ENCODE measurements at places on chromosomes 7 and 10.

DNA sequence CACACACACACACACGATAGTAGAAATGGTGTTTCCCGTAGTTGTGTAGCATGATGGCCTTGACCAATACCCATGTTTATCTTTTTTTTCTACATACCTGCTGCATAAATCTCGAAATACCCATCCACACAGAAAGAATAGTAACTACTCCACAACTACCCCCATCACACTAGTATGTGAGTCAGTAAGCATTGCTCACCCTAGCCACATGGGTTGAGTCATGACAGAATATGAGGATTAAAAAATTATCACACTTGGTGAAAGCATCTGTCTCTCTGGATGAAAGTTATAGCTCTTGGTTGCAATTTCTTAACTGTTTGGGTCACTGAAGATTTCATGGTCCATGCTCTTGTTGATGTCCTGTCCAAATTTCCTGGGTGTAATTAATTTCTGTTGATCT is 103.4 kb upstream of the MDFIC start:
- DNase-seq: no peak

GRCh38 chr10:78981257-78981969 is 87.4 kb upstream of the ZMIZ1 start:
- no peak for DNase-seq

DNA sequence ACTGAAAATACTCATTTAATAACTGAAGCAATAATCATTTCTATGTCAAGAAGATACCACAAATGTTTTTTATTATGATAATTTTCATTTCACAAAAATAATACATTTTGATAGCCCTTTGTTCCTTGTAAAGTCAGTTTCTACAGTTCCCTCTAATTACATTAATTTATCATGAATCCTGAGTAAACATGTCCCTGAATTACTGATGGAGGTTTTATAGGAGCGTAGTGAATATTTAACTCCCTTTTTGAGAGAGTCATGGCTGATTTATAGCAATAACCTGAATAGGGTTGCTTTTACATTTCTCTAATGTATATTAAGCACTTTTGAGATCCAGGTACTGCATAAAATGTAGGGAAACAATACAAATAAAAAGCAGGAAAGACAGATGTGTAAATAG is 216.0 kb upstream of the DKK1 start:
- no peak for DNase-seq

DNA sequence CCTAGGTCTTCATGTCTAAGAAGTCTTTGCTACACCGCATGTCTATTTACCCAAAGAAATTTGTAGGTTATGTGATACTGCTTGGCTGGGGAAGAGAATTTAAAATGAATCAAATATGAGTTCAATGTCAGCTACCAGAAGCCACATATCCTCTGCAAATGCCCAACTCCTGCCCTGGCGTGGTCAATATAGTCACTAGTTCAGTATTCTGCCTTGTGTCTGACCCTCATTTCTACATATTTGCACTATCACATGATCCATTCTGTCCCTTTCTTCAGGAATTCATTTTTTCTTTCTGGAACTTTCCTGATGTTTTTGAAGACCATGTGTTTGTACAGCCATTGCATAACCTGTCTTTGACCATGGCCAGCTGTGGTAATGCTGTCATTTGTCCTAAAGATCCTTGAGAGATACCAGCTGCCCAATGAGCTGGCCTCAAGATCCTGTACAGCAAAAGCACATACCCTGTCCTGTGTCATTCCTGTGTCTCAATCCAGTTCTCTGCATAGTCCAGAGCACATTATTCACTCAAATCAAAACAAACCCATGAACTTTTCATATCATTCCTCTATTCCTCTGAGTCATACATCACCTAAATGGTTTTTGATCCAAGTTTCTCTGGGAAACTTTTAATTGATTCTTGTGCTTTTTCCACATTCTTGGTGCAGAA is 524.5 kb downstream of the PARD3 start:
- no peak for DNase-seq

DNA sequence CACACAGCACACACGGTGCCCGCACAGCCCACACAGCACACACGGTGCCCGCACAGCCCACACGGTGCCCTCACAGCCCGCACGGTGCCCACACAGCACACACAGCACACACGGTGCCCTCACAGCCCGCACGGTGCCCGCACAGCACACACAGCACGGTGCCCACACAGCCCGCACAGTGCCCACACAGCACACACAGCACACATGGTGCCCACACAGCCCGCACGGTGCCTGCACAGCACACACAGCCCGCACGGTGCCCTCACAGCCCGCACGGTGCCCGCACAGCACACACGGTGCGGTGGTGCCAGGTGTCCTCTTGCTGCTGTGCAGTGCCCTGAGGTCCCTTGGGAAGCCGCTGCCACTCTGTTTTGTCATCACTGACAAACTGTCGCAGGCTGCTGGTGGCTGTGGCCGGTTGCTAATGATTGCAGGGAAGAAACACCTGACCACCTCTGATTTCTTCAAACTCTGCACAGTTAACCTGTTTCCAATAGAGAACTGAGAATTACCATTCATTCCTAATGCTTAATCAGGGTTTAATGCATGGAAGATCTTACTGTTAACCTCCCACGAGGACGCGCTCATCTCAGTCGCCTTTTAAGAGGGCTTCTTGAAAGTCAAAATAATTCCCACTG is 66.9 kb downstream of the GLRX3 start:
- no peak for DNase-seq

DNA sequence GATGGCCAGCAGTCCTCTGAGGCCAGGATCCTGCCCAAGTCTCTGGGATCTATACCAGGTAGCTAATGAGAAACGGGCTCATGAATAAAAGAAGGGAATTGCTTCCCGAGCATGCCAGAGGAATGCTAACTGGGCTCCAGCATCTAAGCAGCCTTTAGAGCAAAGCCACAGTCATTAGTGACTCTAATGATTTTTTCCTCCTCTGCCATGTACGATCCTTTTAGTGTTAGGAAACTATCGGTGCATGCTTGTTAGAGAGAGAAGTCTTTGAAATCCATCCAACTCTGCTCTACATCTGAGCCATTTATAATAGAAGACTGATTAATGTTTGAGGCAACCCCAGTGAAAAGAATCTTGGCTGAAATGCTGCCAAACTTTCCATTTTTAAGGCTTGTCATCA is 124.9 kb upstream of the TCERG1L start:
- DNase-seq: no peak

DNA sequence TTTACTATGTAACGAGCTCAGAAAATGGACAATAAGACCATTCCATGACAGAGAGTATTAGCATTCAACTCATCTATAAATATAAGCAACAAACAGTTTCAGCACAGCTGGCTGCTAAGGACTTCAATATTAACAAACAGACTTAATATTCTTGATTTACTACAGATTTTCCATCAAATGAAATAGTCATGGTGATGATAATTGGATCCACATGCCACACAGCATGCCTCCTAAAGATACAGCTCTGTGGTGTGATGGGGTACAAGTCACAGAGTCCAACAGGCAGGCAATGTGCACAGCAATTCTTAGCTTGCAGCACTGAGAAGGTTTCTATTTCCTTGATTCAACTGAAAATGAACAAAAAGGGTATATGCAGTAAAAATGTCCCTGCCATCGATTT is 54.0 kb downstream of the DOCK4 start:
- no peak for DNase-seq

- DNase-seq: no peak
These were observed 7.0 kb downstream of the NAT16 start for GRCh38 chr7:101172854-101173751.

- DNase-seq: no peak
These were observed 532.5 kb downstream of the GRM8 start for GRCh38 chr7:126720232-126720631.

GRCh38 chr7:91239772-91240171 is 24.5 kb upstream of the FZD1 start:
- no peak for DNase-seq

GRCh38 chr10:77428691-77429395 is 208.8 kb downstream of the KCNMA1 start:
- peak; percentile 70 for DNase-seq

- DNase-seq: no peak
These were observed 64.9 kb downstream of the PLPP4 start for GRCh38 chr10:120521880-120522279.

- DNase-seq: no peak
These were observed 23.1 kb downstream of the RCC1L start for GRCh38 chr7:75050501-75050900.

- DNase-seq: no peak
These were observed 117.9 kb downstream of the ITGA8 start for GRCh38 chr10:15601819-15602218.

DNA sequence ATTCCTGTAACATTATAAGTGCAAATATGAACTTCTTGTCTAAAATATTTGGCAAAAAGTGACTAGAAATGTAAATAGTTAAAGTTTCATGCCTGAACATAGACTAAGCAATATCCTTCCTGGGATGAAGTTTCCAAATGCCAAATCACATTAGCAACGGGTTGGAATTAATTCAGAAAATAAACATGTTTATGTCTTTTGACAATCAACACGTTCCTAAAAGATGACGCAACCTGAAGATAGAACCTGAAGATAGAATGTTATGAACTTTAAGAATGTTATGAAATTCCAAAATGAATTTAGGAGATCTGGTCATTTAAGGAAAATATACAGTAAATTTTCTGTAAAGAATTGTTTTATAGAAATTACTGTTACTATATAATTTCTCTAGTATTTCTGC is 9.2 kb downstream of the LAMB4 start:
- no peak for DNase-seq

GRCh38 chr7:2004841-2005725 is 227.7 kb downstream of the MAD1L1 start:
- peak; percentile 35 for DNase-seq

DNA sequence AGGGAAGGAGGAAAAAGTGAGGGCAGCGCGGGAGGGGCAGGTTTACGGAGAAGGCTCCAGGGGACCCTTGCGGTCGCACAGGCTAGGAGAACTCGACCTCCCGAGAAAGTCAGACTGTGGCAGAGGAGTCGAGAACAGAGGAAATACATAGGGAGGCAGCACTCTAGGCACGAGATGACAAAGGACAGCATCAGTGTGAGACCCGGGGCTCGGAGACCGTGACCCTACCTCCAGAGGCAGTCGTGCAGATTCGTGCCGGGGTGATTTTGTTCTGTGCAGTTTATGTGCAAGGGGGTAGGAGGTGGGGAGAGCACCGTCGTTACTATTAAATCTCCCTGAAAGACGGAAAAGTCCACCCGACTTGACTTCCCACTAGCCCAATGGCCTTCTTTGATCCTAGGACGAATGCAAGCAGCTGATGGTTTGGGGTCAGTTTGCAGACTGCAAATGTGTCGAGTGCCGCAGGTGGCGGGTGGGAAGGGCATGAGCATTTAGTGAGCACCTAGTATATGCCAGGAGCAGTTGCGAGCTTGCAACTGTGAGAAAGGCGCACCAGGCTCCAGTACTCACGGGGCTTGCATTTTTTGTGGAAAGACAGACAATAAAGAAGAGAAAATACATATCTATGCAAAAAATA is 674 bp upstream of the OSBPL3 start:
- DNase-seq: no peak

DNA sequence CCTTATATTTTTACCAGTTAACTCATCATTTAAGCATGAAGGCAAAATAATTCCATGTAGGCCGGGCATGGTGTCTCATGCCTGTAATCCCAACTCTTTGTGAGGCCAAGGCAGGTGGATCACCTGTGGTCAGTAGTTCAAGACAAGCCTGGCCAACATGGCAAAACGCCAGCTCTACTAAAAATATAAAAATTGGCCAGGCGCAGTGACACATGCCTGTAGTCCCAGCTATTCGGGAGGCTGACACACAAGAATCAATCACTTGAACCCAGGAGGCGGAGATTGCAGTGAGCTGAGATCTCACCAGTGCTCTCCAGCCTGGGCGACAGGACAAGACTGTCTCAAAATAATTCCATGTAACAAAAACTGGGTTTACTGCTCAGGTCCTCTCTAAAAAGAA is 18.3 kb downstream of the HNRNPA2B1 start:
- DNase-seq: no peak

DNA sequence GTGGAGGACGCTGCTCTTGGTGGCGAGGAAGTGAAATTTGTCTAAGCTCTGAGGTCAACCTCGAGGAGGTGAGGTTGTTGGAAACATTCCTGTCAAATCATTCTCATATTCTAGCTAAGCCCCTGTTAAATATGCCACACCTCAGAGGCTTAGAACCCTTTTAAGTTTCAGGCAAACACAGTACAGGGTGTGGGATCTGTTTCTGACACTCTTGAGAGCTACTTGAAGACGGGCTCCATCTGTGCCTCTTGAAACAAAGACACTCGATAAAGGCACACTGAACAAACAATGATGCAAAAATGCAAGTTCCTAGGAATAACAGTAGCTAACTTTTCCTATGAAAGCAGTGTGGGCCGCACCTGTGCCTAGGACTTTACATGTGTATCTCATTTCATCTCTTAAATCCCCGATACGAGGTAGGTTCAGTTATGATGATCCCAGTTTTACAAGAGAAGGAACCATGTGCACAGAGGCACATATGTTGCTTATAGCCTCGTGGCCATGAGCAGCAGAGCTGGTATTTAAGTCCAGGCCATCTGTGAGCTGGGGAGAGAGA is 299.2 kb downstream of the CCDC3 start:
- no peak for DNase-seq

GRCh38 chr10:95394161-95394880 is 103.5 kb upstream of the PDLIM1 start:
- no peak for DNase-seq

DNA sequence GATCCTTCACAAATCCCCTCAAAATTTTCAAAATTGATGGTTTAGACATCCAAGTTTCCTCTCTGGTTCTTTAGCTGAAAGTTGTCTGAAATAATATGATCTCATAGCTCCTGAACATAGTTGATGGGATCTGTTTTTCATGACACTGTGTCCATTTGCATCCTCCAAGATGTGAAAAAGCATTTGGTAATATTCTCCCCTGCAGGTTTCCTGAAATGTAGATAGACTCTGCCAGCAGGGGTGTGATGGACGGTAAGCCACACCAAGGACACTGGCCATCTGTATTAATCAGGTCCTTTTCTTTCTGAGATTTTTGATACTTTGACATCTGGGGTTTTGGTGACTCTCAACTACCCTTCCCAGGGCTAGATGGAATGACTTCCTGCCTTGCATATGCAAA is 79.6 kb upstream of the GRB10 start:
- DNase-seq: no peak

DNA sequence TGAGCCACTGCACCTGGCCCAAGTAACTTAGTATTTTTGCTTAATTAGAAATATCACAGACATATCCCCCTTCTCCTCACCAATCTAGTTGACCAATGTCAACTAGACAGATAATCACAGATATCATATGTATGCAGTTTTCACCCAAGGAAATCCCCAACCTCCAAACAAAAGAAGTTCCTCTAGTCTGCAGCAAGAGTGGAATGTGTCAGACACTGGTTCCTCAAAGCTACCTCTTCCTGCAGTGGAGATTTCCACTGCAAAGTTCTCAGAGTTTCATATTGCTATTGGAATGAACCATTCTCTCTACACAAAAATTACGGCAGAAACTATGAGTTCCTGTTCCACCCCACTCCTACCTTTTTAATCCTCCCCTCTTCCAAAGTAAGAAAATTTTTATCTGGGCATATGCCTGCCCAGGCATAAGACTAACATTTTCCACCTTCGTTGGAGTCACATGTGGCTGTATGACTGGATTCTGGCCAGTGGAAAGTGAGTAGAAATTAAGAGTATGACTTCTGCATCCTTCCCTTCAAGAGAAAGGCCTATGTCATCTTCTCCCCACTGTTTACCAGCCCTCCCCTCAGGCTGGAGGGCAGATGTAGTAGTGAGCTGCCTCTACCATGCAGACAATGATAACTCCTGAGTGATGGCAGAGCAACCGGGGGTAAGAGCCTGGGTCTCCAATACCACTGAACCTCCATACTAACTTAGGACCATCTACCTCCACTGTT is 103.0 kb downstream of the MYOF start:
- no peak for DNase-seq
